ENCODE measurements at places on chromosomes 3 and 15. TPM values are rescaled to one million over a fixed set of nuclear protein-coding genes. Genes with fewer than 3 reads are reported as not detected.

The SYNM gene
- 4.8 TPM for total RNA-seq

The COL6A5 gene
- not detected for total RNA-seq

The MAP2K5 gene
- 9.2 TPM for total RNA-seq

The RASL12 gene
- 7.0 TPM for total RNA-seq

The PP2D1 gene
- not detected for total RNA-seq

The UQCRC1 gene
- 620 TPM for total RNA-seq

The PIERCE2 gene
- 7.7 TPM for total RNA-seq

The KNSTRN gene
- total RNA-seq = 84.3 TPM

DNA sequence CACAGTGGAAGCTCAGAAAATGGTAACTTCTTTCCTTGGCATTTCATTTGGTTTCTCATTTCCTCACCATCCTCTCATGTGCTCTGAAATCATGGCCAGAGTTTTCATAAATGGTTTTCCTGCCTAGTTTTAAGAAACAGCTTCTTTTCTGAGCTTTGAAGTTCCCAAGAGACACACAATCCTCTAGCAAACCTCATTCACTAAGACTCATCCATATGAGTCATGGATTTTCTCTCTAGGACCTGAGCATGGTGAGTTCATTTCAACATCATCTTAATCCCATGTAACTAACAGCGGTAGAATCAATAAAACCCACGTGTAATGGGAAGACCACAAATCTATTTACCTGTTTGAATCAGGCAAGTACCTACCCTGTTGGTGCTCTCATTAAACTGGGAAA is 274.5 kb upstream of the LRTM1 start:
- DNase-seq = peak; percentile 65

- no peak for DNase-seq
Measured at GRCh38 chr3:28615971-28616370, 267.3 kb upstream of the AZI2 start.

DNA sequence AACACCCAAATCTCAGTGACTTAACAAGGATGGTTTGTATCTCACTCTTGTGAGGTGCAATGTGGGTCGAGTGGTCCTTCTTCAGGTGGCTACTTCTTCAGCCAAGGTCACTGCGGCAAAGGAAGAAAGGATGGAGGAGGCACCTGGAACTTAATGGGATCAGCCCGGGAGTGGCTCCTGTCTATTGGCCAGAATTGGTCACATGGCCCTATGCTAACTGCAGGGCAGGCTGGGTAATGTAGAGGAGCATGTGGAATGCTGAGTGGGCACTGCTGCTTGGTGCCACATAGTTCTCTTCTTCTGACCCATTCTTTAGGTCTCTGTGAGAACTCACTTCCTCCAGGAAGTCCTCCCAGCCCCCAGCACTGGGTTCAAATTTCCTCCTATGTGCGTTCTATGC is 20.3 kb upstream of the FAM3D start:
- no peak for DNase-seq

- no peak for DNase-seq
Measured at GRCh38 chr15:42282926-42283325, 9.7 kb upstream of the TMEM87A start.

DNA sequence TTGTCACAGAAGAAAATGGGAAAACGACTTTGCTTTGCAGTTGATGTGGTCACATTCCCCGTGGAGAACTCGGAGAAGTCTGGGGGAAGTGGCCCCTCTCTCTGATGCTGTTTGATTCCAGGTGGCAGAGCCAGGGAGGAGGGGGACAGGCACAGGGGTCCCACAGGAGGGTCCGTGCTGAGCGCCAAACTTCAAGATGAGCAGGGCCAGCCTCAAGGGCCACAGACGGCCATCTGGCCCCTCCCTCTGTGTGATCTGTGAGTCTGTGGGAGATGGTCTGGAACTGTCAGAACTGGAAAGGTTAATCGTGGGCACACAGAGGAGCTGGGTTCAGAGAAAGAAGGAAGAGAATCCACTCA is 23.1 kb upstream of the CORO2B start:
- no peak for DNase-seq

DNA sequence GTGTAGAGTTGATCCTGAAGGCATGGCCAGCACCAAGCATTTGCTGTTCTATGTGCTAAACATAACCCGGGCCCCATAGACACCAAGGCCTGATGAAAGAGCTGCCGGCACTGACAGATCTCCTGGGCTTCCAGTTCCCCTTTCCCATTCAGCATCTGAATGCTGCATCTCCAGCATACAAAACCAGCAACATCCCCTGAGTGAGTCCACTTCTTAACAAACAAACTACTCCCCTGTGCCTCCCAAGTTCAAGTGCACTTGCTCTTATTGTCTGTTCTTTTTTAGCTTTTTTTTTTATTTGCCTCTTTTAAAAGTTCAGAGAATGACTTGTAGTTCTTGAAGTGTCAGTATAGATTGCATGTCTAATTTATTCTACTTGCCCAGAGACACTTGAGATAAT is 156.0 kb downstream of the EDEM1 start:
- DNase-seq = peak; percentile 48

DNA sequence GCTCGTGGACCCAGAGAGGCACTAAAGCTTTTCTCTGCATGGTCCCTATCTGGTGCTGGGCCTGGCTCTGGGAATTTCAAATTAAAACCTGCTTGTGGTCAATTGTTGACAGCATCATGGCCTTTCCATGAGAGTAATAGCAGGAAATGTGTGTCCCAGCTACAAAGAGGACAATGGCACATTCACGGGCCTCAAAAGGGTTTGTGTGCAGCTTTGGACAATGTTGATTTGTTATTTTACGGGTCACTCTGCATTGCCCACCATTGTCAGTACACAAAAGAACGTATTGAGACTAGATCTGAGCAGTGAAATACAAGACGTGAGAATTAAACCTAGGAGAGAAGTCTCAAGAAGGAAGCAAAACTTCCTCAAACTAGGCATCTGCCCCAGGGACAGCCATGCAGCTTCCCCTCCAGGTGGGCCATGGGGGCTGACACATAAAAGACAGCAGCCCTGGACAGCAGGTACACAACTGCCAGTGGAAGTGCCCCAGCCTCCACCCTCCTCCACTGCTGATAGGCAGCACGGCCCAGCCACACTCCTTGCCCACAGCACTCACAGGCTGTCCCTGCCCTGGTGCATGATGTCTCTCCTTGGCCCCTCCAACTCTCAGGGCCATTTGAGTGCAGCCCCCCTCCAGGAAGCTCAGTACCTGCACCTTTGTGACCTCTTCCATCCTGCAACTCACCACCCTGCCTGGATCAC is 15.9 kb upstream of the LTF start:
- no peak for DNase-seq

DNA sequence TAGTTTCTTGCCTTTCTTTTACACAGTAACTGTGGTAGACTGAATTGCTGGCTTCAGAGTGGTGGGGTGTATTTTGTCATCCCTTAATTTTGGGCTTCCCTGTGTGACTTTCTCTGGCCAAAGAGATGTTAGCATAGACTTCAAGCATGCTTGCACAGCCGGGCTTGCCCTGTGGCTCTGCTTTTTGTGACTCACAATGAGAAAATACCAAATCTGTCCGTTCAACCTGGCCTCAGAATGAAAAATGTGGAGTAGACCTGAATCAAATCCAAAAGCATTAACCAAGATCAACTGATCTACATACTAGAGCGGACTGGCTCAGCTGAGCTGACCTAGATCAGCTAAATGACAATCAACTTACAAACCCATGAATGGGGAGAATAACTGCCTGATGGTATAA is 51.4 kb downstream of the PLAAT1 start:
- no peak for DNase-seq

- DNase-seq = no peak
Measured at GRCh38 chr3:117874904-117875874, 1159.5 kb downstream of the IGSF11 start.

- DNase-seq = peak; percentile 59
Measured at GRCh38 chr15:77528968-77529319, 103.8 kb downstream of the LINGO1 start.

- DNase-seq = no peak
Measured at GRCh38 chr3:51538115-51538458, 432 bp upstream of the RAD54L2 start.

DNA sequence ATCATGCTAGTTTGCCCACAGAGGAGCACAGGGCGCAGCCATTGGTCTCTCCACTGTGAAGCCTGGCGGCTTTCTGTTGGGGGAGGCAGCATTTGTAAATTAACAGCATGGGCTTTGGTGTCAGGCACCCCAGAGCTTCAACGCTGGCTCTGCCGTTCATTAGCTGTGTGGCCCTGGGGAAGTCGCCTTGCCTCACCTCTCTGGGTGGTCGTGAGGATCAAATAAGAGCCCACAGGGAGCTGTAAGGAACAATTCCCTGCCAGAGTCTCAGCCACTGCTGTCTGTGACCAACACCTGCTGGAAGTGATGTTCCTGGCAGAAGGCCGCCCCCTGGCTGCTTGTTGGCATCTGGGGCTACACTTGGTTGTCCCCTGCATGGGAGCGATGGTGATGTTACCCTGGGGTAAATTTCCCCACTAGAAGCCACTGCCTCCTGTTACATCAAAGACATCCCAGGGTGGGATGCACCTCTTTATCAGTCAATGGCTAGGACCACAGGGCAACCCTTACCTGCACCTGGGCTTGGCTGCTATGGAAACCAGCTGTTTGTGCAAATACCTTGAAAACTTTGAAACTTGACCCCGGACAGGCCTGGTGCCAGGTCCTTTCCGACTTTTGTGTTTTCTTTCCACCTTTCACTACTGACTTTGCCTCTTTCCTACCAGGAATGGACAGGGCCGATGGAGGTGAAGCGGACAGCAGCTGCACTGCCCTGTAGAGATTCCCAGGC is 36.9 kb downstream of the DNASE1L3 start:
- peak; percentile 24 for DNase-seq

- DNase-seq = no peak
Measured at GRCh38 chr15:101225658-101226057, 26.2 kb downstream of the CHSY1 start.

DNA sequence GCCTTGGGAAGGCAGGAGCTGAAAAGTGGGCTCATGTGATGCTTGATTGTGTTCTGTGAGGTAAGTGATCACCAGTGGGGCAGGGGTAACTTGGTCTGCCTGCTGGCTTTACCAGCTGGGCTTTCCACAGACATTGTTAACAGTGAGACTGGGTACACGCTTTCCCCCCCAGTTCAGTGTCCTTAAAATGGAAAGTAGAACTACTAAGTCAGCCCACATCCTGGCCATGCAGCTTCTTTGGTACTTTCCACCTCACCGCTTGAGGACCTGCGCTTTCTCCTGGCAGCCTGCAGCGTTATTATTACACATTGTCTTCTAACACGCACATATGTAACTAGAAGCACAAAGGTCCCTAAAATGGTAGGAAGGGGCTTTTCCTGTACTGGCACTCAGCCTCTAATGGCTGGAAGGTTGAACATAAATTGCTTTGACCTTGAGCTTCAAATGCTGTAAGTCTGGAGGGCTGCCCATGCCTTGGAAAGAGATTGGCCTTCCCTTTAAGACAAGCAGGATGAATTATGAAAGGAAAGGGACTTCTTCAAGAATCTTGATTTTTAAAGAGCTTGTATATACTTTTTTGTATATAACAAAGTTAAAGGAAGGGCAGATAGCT is 216.1 kb upstream of the ROPN1 start:
- no peak for DNase-seq

DNA sequence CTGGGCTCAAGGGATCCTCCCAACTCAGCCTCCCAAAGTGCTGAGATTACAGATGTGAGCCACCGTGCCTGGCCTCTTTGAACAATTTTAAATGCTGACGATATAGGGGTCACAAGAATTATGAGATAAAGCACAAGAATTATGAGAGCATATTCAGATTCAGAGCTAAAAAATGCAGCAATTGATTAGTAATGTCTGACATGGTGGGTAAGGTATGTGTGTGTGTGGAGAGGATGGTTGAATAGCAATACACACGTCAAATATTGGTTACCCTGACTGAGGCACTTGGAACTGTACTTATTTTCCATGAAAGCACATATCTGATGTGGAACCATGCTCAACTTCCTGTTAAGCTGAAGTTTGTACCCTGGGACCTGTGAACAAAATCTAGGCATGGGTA is 115.6 kb downstream of the EOMES start:
- no peak for DNase-seq
